ENCODE measurements at places on chromosomes 5 and 9. TPM values are rescaled to one million over a fixed set of nuclear protein-coding genes. Genes with fewer than 3 reads are reported as not detected.
A peak's percentile ranks its signal among the peaks of the same experiment; 100 is the strongest.

DNA sequence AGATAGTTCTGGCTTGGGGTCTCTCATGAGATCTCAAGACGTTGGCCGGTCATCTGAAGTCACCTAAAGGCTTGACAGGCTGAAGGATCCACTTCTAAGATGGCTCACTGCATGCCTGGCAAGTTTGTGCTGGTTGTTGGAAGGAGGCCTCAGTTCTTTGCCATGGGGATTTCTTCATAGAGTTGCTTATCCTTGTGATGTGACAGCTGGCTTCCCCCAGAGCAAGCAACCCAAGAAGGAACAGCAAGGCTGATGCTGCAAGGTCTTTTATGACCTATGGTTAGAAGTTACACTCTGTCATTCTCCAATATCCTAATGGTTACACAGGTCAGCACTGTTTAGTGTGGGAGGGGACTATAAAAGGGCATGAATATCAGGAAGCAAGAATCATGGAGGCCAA is 20.7 kb upstream of the GRPEL2 start:
- no peak for DNase-seq

DNA sequence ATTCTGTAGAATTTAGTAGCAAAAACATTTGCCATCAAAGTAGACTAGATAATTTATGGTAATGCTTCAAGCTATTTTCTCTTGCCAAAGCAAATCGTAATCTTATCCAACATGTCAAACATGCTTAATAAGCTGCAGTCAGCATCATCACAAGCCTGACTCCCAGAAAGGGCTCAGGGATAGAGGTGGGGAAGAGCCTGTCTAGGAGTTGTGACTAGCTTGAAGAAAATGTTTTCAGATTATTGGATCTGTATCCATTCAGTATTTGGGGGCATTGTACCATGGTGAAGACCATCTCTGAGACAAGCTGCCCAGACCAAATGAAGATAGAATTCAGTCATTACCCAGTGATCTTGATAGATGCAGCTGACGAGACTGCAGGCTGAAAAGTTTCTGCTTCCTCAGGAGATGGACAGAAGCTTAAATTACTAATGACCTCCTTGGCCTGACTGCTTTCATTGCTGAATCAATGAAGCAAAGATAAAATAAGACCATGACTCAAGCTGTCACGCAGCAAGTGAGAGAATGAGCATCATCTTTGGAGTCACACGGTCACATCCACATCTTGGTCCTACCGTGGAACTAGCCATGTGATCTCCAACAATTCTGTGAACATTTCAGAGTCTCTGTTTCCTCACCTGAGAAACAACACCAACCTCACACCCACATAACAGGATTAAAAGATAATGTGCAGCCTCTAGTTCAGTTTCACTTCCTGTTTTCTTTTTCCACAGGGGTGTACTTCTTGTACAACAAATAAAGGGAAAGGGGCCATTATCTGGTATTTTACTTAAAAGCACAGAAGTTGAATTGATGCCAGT is 9.4 kb downstream of the ERAP2 start:
- no peak for DNase-seq

The HTR1A gene
- not detected for total RNA-seq

GRCh38 chr5:98705841-98706240 is 67.6 kb upstream of the RGMB start:
- no peak for DNase-seq

GRCh38 chr5:20370061-20370460 is 382.1 kb upstream of the CDH18 start:
- no peak for DNase-seq

The DDX46 gene
- 36.3 TPM for total RNA-seq

GRCh38 chr9:128082151-128082550 is 14.1 kb downstream of the SLC25A25 start:
- no peak for DNase-seq

GRCh38 chr5:173646692-173647091 is 30.2 kb upstream of the BOD1 start:
- DNase-seq, result no peak

The ISOC1 gene
- total RNA-seq, result 23.4 TPM

The FBLL1 gene
- total RNA-seq, result 1.3 TPM

- DNase-seq, result no peak
These were observed 1574.5 kb upstream of the WWC1 start for GRCh38 chr5:166716856-166717492.

GRCh38 chr5:83548581-83548980 is 77.0 kb downstream of the VCAN start:
- no peak for DNase-seq

DNA sequence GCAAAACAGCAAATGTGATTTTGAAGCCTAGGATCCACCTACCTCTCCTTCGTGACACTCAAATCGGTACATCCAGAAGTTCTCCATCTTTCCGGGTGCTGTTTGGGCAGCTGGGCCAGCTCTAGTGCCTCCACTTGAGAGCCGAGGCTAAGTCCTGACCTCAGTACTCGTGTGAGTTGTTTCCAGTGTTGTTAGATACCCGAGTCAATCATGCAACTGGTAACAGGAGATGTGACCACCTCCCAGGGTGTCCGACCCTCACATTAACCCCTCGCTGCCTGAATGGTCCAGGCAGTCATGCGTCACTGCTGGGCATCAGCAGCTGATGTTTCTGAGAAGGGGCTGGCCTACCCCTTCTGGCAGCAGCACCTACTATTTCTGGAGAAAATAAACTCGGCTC is 170.3 kb downstream of the ENTREP1 start:
- DNase-seq, result no peak

DNA sequence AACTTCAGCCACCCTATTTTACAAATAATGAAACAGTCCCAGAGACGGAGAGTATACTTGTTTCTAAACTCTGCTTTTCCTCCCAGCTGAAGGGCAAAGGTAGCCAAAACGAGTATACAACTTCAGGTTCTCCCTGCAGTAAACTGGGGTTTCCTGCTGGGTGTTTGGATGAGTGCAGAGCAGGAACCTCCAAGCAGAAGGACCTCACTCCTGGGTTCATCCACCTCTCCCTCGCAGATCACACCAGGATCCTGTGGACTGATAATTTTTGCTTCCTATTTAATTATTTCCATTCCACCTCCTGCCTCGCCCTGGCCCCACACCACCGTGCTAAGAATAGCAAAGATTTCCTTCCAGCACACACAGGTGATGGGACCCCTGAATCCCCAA is 2.0 kb upstream of the FOXB2 start:
- no peak for DNase-seq

GRCh38 chr9:135418161-135418560 is 61.4 kb upstream of the PPP1R26 start:
- DNase-seq, result no peak

DNA sequence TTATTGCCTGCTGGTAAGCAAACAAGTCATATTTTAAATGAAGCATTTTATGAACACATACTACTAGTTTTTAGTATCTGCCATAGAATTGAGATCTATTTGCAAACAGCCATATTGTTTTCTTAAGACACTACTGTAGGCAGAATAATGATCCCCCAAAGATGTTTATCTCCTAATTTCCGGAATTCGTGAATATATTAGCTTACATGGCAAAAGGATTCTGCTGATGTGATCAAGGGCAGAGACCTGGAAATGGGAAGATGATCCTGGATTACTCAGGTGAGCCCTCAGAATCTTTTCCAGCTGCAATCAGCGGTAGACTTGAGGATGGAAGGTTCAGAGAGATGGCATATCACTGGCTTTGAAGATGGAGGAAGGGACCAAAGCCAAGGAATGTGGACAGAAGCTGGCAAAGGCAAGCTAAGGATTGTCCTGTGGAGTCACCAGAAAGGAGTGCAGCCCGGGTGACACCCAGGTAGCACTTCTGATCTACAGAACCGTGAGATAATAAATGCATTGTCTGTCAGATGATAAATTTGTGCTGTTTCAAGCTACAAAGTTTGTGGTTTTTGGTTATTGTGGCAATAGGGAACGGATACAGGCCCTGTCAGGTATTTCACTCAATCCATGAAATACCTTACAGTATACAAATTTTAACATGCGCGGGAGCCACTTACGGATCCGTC is 1.0 kb upstream of the ERCC6L2 start:
- no peak for DNase-seq

The CDH6 gene
- 0.78 TPM for total RNA-seq

- no peak for DNase-seq
These were observed 131.7 kb downstream of the SUSD1 start for GRCh38 chr9:112043423-112043822.

DNA sequence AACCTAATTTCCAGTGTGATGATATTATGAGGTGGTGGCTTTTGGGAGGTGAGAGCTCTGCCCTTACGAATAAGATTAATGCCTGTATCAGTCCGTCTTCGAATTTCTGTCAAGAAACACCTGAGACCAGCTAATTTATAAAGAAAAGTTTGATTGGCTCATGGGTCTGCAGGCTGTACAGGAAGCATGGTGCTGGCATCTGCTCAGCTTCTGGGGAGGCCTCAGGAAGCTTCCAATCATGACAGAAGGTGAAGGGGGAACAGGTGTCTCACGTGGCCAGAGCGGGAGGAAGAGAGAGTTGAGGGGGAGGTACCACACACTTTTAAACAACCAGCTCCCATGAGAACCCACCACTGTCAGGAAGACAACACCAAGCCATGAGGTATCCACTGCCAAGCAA is 46.9 kb downstream of the C9orf50 start:
- no peak for DNase-seq

GRCh38 chr9:35910613-35911359 is 1.5 kb downstream of the SPAAR start:
- DNase-seq, result peak; percentile 45

DNA sequence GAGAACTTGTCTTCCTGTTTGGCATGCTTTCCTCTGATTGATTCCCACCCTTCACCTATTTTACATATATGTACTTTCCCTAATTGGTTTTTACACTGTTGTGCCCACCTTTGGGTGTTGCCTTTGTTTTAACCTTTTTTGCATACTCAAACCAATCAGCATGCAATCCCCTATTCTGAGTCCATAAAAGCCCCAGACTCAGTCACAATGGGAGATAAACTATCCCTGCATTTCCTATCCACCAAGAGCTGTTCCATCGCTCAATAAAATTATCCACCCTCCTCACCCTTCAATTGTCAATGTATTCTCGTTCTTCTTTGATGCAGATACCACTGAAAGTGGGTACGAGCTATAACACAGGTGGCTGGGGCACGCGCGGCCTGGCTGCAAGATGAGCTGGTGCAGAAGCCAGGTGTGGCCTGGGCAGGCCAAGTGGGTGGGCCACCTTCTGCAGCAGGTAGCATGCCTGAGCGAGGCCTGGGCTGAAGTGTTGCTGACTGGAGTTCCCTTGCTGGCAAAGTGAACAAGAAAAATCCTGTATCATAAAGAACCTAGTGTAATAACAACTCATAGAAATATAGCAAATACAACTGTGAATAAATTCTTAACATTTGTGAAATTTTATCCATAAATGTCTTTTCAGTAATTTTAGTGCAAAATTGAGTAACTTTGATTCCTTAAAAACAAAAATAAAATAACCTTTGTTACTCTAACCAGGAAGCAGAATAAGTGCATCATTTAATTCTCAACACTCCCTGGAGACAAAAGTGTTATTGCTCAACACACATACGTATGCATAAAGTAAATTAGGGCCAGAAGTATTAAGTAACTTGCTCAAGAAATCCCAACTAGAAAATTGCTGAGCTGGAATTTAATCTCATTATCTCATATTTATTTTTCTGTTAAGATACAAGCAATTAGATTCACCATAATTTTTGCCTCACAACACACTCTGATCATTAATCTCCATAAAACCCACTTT is 685.3 kb upstream of the EDIL3 start:
- DNase-seq, result no peak

The LCN1 gene
- not detected for total RNA-seq

The SGCD gene
- total RNA-seq, result 0.66 TPM

The GRM6 gene
- total RNA-seq, result not detected

DNA sequence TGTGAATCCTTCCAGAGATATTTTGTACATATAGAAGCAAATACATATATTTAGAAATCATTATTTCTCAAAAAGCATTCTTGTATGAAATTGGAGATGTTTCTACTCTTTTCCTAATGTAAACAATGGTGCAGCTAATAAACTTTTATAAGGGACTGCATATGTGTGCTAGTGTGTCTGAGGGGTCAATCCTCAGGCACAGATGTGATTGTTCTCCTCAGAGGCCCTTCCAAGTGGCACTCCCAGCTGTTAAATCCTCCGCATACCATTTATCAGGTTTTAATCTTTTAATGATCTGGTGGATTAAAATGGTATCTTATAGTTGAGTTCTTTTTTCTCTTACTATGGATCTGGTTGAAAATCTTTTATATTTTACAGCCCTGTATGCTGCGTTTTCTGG is 5.6 kb upstream of the OMD start:
- no peak for DNase-seq

The CCT5 gene
- 76.1 TPM for total RNA-seq

- DNase-seq, result peak; percentile 36
These were observed 32.5 kb upstream of the SCAMP1 start for GRCh38 chr5:78327761-78328510.

- no peak for DNase-seq
These were observed 6.9 kb upstream of the ABCA1 start for GRCh38 chr9:104934691-104935500.

The FCN2 gene
- total RNA-seq, result not detected

GRCh38 chr5:148909766-148910165 is 83.4 kb downstream of the ADRB2 start:
- no peak for DNase-seq

- DNase-seq, result no peak
These were observed 23.2 kb downstream of the STXBP1 start for GRCh38 chr9:127635201-127635735.

DNA sequence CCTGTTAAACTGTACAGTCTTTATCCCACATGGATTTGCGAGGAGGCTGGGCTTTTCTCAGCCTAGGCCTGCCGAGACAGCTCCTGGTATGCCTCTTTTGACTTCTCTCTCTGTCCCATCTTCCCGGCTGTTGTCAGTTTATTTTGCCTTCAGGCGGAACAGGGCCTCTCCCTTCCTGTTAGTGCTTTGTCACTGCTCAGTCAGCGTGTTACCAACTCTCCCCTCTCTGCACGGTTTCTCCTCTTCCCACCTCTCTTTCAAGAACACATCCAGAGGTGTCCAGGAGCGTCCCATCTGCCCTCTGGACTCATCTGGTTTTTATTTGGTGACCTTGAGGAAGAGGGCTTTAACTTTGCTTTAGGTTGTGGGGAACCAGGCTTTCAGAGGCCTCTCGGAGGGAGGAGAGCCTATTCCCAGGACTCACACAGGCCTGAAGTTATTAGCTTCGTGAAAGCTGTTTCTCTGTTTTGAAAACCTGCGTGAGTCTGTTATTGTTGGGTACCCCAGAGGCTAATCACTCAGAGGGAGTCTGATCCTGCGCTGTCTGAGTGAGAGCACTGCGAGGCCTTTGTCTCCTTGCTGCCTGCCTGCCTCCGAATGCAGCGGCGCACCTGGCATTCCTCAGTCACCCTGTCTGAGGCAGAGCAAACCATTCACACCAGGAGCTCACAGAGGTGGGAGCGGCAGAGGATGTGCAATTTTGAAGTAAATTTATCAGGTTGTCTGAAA is 234.4 kb upstream of the MPDZ start:
- DNase-seq, result no peak

DNA sequence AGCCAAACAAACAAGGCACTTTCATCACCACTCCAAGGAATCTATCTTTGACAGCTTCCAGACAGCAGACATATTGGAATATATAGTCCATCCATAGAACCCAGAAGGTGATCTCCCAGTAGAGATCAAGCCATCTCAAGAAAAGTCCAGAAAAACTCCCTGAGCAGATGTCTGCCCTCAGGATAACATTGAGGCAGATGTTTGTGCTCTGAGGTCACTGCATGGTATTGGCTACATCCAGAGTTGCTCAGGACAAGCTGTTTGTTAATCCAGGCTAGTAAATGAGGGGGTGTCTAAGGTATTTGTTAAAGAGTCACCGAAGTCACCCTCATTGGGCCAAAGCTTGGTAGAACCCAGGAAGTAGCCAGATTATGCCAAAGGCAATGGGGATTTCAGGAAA is 556.3 kb upstream of the KLF4 start:
- DNase-seq, result no peak

The TAF11L5 gene
- not detected for total RNA-seq
